Activated naive CD8-positive, alpha-beta T cell treated with anti-CD3 and anti-CD28 coated beads for 36 hours (primary cell): ENCODE measurements at places on chromosomes 1 and 21. TPM values are rescaled to one million over a fixed set of nuclear protein-coding genes. Genes with fewer than 3 reads are reported as not detected.

- DNase-seq, result no peak
Observed at GRCh38 chr1:38918568-38918967, 23.1 kb downstream of the RHBDL2 start.

- no peak for DNase-seq
Observed at GRCh38 chr1:109389638-109390341, 7.9 kb downstream of the SORT1 start.

- no peak for DNase-seq
Observed at GRCh38 chr1:1391225-1391624, 7.9 kb downstream of the CCNL2 start.

GRCh38 chr21:37281993-37282392 is 14.9 kb upstream of the VPS26C start:
- no peak for DNase-seq

DNA sequence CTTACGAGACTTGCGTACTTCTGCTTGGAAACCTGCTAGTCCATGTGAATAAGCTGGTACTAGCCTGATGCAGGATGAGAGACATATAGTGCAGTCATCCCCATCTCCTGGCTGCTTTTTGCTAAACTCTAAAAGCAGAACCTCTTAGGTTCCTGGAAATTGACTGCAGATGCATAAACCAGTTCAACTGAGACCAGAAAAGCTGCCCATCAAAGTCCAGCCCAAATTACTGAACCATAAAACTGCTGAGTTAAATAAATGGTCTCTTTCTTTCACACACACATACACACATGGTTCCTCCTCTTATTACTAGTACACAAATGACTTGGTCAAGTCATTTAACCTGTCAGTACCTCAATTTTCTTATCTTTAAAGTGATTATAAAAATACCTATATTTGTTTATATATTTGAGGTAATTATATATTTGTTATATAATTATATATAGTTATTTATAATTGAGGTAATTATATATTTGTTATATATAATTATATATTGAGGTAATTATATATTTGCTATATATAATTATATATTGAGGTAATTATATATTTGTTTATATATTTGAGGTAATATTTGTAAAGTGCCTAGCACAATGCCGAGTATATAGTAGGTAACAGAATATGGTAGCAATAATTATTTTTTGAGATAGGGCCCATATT is 25.2 kb upstream of the RABGAP1L start:
- no peak for DNase-seq

DNA sequence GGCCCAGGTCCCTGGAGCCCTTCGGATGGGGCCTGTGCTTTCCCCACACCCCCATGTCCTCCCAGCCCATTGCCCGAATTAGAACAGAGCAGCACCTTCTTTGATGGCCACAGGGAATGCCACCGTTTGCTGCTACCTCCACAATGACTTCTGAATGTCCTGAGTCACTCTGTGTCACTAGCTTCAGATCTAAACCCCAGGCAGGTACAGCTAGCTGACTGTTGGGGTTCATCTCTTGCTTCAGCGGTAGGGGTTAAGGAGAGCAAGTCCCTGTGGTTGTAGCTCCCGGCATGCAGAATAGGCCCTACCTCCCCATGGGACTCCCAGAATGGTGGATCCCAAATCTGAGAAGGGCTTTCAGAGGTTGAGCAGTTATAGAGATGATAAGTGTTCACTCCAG is 291.1 kb upstream of the POU3F1 start:
- no peak for DNase-seq

LCE1A gene
- not detected for total RNA-seq

ATF6 gene
- total RNA-seq, result 22.1 TPM

DDX20 gene
- 21.5 TPM for total RNA-seq

CDK18 gene
- total RNA-seq, result 6.2 TPM
